NT2/D1 (cell line): ENCODE measurements at places on chromosomes 2 and 18.

GRCh38 chr2:228407821-228408220 is 226.3 kb upstream of the SPHKAP start:
- no peak for DNase-seq

DNA sequence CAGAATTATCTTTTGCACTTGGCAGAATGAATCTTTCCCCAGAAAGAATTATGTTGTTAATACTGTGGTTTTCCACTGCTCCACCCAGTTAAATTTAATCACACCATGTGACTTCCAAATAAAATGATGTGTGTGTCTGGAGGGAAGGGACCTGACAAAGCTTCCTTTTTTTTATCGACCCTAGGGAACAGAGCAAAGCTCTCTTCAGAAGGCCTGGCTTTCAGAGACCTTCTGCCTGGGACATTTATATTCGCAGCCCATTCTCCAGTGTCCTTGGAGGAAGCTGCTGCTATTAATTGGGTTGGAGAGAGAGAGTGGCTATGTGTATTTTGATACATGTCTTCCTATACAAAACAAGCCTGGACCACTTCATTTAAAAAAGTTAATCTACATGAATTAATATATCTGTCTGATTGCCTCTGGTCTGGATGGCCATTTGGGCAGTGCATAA is 233.7 kb downstream of the PRKCE start:
- DNase-seq, result no peak

- DNase-seq, result no peak
Measured at GRCh38 chr18:49655266-49656072, 93.6 kb downstream of the LIPG start.

- DNase-seq, result no peak
Measured at GRCh38 chr2:71309-72035, 25.2 kb upstream of the FAM110C start.

GRCh38 chr2:170770008-170770605 is at the start of gene ERICH2:
ERICH2 (plus strand) TSS chr2:170770378; CDS start chr2:170770682, 304 bp downstream.
- DNase-seq, result peak; percentile 82

GRCh38 chr18:5425721-5426120 is 118.1 kb downstream of the EPB41L3 start:
- no peak for DNase-seq

- DNase-seq, result no peak
Measured at GRCh38 chr2:64311948-64312621, 141.9 kb upstream of the LGALSL start.

DNA sequence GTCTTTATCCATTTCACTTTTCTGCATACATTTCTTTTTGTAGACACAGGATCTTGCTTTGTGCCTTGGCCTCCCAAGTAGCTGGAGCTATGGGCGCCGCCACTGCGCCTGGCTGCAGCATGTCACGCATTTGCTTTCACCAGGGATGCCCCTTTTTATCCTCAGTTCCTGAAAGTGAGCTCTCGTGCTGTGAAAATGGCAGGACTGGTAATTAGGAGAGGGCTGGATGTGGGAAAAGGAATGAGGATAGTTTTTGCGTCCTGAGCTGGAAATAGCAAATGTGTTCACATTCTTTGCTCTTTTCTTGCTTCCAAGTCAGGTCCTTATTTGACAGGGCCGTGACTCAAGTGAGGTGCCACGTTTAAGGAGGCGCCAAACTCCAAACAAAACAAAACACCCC is 104.6 kb downstream of the LDLRAD4 start:
- no peak for DNase-seq

DNA sequence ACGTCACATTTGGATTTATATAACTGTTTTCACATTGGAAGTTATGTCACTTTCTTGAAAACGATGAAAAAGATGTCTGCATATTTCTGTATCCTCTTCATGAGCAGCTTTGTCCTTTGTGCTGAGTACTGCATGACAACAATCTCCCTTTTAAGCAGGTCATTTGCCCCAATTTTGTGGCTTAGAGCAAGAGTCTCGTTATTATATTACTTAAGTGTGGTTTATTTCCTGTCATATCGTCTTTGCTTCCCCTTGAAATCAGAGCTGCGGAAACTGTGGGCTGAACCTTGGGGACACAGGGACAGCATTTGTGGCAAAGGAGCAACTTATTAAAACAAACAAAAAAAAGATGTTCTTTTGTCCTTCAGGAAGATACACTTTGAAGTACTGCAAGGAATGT is 254.0 kb upstream of the DSEL start:
- no peak for DNase-seq

DNA sequence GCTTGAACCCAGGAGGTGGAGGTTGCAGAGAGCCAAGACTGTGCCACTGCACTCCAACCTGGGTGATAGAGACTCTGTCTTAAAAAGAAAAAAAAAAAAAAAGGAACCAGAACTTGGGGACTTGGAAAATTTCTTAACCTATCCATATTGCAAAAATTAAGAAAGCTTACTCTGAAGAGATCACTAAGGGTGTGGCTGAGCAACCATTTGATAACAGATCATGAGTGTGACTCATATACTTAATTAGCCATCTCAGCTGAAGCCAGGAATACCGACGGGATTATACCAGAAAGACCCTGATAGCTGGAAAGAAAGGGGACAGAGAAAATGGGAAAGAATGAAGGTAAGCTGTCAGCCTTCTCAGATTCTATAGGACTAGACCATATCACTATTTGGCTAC is 7.1 kb upstream of the ADD2 start:
- no peak for DNase-seq

DNA sequence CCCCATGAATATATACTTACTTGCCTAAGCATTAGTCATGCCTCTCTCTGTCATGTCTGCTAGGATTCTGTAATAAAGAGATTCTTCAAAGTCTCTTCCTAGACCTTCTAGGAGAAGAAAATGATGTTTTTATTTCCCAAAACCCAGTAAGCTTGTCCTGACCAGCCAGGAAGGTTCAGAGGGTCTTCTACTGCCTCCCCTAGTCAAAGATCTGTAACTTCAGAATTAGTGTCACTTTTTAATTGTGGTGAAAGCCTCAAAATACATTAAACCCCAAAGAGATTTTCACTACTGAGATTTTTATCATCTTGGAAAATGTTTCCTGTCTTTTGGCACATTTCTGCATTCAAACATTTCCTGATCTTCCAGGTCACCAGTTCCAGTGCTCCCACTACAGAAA is 232.9 kb upstream of the STK17B start:
- no peak for DNase-seq

DNA sequence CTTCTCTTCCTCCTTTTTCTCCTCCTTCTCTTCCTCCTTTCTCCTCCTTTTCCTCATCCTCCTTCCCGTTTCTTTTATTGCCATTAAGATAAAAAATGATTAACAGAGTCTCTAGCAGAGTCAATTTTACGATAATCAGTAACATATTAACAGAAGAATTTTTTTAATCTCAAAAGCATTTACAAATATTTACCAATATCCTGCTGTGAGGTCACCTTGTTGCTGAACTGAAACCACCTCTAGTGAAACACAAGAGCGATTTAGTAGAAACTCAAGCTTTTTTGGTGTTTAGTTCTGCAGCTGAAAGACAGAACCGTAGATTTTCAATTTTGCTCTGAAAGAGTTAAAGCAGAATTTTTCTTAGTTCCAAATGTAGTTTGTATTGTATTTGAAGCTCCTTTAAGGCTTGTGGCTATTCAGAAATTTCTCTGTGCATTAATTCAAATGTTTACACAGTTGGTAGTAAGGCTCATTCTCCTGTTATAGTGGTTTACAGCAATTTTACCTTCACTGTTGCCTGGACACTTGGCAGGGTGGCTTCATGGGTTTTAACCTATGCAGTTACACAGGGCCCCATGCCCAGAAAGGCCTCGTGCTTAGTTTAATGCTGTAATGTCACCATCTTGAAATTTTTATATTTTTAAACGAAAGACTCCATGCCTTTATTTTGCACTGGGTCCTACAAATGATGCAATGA is 1106.6 kb upstream of the FAM98A start:
- no peak for DNase-seq

DNA sequence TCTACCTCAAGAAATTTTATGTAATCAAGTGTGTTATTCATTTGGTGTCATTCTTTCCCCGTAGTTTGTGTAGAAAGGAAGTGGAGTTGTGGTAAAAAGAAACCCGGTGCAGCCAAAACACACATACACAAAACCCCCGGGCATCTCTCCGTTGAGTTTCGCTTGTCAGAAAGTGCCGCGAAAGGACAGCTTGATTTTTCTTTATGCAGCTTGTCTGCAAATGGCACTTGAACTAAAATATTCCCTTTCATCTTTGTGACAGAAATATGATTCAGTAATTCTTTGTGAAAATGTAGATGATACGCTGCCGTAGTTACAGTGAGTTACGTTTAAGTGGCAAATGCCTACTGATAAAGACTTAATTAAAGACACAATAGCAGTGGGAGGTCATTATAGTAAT is 268.8 kb upstream of the SPRED2 start:
- no peak for DNase-seq

GRCh38 chr2:10916953-10917352 is 5.2 kb downstream of the KCNF1 start:
- DNase-seq, result no peak

- DNase-seq, result no peak
Measured at GRCh38 chr2:181371195-181371594, 86.0 kb upstream of the ITGA4 start.

- DNase-seq, result no peak
Measured at GRCh38 chr2:100887713-100888495, 68.0 kb downstream of the NPAS2 start.

DNA sequence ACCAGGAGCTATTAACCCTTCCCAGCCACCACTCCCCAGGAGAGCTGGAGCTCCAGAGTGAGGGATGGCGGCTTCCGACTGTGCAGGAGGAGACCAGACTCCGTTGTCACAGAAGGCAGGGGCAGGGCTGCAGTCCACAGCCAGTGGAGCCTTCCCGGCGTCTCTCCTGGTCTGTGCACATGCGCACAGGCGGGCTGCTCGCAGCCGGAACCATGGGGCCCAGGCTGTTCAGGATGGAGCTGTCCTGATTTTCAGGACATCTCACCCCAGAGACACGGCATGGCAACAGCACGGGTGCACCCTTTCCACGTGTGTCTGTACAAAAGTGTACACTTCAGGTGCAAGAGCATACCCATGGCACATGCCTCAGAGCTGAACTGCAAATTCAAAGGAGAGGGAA is 28.9 kb downstream of the EIPR1 start:
- DNase-seq, result no peak

DNA sequence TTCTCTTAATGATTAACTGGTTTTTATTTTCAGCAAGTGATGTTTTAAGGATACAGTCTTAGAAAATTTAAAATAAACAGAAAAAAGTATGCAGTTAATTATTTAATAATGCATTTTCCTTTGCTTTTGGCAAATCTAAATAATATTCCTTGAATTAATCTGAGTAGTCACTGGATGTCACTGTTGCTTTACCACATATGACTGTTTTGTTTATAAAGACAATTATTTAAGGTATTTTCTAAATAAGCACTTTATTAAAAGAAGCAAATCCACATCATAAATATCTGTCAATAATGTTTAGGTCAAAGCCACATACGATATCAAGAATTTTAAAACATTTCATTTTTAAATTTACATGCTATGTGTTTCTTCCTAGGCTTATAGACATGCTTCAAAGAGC is 40.6 kb upstream of the TFPI start:
- no peak for DNase-seq

DNA sequence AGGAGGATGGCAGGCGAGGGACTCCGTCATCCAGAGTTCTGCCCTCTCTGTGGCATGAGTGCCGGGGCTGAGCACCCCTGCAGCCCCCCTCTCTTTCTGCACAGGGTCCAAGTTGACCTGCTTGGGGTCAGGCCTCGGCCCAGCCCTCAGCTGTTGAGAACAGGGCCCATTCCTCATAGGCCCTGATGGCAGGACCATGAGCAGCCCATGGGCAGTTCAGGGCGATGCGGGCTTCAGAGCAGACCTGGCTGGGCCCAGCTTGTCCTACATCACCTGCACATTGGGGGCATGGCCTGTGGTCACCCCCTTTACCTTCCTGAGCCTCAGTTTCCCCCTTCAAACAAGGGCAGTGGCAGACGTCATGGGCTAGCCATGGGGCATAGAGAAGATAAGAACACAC is 238.1 kb downstream of the SEPTIN10 start:
- no peak for DNase-seq

GRCh38 chr18:68734308-68734707 is 19.4 kb upstream of the TMX3 start:
- no peak for DNase-seq

GRCh38 chr2:47119001-47119400 is 36.1 kb downstream of the STPG4 start:
- no peak for DNase-seq

GRCh38 chr2:159571540-159572260 is 44.6 kb downstream of the BAZ2B start:
- DNase-seq, result no peak

- no peak for DNase-seq
Measured at GRCh38 chr2:176158186-176158591, 1.1 kb downstream of the HOXD3 start.
